ENCODE measurements at places on chromosomes 2 and 18.

DNA sequence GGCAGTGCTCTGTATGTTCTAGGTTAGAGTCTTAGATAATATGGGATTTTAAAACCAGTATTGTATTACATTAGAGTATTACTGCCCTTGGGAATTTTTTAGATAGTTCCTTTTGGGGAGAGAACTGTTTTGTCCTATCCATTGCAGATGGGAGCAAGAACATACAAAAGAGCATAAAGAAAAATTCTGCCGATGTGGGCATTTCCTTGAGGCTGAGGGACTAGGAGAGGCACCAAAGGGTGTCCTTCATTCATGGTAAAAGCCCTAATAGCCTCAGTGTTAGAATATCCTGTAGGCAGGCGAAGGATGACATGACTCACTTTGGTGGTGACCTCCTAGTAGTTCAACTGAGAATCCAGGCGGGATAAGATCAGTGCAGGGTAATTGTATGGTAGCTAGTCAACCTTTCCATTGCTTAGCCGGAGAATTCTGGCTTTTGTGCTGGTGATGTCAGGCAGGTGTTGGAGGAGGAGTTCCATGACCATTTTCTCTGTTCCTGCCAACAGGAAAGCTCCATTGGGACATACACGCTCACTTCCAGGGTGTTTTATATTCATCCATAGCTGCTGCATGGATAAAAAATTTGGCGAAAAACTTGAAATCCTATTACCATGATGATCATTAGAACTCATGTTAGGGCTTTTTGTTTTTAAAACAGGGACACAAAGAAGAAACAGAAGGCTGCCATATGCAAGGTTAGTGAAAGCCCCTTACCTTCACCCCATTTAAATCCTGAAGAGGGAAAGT lies 28.1 kb downstream of the EPAS1 start:
- DNase-seq, result no peak

GRCh38 chr2:134148843-134149472 lies 104.9 kb upstream of the MGAT5 start:
- DNase-seq, result no peak

DNA sequence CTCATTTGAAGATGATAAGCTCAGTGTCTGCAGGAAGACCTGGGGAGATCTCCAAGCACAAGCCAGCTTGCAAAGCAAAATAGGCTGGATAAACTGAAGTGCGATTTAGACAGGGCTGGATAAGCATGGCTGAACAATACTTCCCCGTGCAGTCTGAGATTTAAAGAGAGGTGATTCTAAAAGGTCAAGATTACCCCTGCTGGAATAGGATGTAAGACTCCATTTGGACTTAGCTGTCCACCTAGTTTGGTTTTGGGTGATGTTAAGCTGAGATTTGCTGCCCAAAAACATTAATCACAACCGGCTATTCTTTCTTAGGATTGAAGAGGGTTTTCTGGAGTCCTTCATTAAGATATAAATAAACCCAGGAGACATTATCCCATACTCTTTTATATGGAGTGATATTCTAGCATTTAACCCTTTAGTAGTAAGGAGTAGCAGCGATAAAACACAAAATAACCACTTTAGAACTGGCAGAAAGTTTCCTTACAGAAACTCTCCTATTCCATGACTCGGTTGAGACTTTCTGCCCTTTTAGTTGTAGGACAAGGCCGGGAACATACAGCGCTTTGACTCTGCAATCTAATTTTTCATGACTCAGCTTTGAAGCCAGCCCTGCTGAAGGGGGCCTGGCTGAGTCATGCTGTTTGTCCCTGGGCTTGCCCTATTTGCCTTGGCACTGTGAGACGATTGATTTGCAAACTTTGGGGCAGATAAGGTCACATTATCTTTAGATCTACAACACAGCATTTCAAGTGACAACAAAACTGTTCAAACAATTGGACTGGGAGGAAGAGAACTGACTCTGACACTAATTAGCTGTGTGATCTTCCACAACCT lies 238.2 kb downstream of the GCA start:
- no peak for DNase-seq

DNA sequence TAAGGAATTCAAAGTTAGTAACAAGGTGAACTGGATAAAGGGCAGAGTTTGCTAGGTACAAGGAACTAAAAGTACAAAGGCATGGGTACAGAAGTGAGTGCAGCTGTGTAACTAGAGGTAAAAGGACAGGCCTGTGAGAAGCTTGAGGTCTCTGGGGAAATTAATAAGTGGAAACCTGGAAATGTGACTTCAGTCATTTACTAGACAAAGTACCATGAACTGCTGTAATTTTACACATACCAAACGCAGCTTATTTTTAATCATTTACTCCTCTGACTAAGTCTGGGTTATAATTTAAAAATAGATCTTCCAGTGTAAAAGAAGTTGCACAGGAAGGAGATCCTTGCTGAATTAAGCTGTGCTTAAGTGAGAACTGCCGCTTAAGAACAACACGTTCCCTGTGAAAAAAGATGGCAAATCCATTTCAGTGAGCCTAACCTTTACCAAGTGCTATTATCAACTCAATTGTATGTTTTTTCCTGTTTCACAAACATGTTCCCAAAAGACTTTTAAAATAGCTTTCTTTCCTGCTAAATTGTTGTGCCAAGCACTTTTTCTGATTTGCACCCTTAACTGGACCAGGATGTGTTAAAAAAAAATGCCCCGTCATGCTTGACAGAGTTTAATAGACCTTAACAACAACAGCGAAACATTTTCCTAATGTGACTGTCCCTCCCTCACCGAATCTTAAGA lies 44.3 kb downstream of the CALCRL start:
- no peak for DNase-seq

- no peak for DNase-seq
Observed at GRCh38 chr18:66534110-66534509, 69.8 kb downstream of the CDH19 start.

DNA sequence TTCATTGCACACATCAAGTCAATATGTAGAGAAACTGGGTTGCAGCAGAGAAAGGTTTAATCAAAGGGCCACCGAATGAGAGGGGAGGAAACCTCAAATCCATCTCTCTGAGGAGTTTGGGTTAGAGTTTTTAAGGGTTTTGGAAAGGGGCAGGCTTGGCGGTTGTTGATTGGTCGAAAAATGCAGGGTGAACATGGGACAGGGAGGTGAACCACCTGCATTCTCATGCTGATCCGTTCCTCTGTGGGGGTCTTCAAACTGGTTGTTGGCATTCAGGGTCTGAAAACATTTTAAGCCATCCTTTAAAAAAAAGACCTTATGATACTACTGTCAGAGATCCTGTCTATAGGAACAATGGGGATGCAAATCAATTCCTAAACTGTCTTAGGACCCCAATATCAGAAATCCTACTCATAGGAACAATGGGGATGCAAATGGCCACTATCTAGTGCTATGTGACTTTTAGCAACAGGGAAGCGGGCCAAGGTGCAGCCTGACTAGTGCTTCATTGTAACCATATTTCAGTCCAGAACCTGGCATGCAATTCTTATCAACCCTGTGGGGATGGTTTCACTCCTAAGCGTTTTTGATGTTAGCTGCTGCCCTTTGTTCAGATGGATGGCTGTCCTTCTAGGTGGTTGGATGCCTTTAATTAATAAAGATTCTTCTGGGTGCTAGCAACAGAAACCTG lies 120.1 kb upstream of the MGAT5 start:
- no peak for DNase-seq

GRCh38 chr2:60556175-60556574 lies 2.7 kb upstream of the BCL11A start:
- no peak for DNase-seq

- no peak for DNase-seq
Observed at GRCh38 chr2:43192744-43193651, 33.4 kb downstream of the ZFP36L2 start.

DNA sequence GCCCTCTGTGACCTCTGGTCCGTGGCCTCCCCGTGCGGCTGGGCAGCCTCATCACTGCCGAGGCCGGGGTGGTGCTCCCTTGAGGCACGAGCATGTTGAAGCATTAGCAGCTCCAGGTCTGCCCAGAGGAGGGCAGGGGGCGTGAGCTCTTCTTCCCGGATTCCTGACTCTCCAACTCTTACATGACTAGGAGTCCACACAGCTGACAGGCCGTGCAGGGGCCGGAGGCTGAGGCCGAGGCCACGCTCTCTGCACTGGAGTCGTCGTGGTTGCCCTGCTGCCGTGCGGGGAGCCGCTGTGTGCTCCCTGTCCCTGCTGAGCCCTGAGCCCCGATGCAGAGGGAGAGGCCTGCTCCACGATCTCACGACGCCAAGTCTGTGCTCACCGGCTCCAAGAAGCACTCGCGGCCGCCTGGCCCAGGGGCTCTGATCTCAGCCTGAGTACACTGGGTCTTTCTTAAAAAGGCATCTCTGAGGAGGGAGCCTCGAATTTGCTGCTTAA lies 19.4 kb upstream of the KCNG2 start:
- no peak for DNase-seq

- no peak for DNase-seq
Observed at GRCh38 chr18:51135364-51135763, 62.1 kb downstream of the MEX3C start.

GRCh38 chr2:45974056-45974455 lies 322.6 kb downstream of the PRKCE start:
- DNase-seq, result no peak

DNA sequence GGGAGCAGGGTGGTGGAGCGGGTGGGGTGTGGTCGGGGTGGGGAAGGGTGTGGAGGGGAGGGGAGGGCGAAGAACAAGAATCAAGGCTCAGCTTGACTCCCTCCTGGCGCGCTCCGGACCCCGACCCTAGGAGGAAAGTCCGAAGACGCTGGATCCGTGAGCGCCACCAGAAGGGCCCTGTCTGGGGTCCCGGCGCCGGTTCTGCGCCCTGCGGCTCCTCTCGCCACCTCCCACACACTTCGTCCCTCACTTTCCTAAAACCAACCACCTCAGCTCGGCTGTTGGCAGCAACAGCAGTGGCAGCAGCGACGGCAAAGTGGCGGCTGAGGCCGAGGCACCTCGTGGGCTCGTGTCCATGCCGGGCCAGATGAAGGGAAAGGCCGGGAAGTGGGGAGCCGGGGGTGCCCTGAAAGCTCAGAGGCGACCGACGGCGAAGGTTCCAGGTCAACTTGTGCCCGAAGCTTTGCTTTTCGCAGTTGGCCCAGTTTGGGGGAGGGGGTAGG lies 2.1 kb downstream of the KLHL14 start:
- DNase-seq, result peak; percentile 4

Data from activated CD4-positive, alpha-beta T cell treated with anti-CD3 and anti-CD28 coated beads for 48 hours (primary cell).